Dermis microvascular lymphatic vessel endothelial cell (primary cell): ENCODE measurements at places on chromosomes 5 and 9.

DNA sequence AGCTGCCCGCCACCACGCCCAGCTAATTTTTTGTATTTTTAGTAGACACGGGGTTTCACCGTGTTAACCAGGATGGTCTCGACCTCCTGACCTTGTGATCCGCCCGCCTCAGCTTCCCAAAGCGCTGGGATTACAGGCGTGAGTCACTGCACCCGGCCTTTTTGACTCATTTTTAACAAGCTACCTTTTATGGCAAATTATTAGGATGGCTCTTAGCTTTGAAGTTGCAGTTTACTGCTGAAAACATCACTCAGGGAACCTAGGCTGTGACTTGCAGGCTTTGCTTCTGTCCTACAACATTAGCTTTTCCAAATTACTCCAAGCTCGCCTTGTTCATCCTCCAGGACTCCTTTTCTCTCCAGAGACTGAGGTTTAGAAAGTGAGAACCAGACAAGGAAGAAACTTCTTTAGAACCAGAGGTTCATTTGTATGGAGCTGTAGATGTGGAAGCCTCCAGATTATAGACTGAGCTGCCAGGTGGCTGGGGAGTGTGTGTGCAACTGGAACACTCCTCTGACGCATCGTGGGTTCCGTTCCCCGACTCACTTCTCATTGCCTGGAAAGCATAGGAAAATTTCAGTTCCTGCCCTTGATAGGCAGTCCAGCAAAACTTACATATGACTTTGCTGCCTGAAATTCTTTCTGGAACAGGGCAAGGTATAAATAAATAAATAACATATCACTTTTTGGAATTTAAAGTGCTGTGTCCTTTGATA lies 23.8 kb upstream of the SPTAN1 start:
- DNase-seq = peak; percentile 85

- DNase-seq = no peak
Observed at GRCh38 chr9:27537027-27537435, 7.4 kb upstream of the MOB3B start.

DNA sequence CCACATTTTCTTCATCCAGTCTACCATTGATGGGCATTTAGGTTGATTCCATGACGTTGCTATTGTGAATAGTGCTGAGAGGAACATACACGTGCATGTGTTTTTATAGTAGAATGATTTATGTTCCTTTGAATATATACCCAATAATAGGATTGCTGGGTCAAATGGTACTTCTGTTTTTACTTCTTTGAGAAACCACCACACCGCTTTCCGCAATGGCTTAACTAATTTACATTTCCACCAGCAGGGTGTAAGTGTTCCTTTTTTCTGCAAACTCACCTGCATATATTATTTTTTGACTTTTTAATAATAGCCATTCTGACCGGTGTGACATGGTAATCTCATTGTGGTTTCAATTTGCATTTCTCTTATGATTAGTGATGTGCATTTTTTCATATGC lies 82.2 kb upstream of the RFX3 start:
- DNase-seq = no peak

- no peak for DNase-seq
Observed at GRCh38 chr5:58076483-58077257, 383.2 kb downstream of the PLK2 start.

GRCh38 chr5:28855626-28856025 lies 1817.2 kb upstream of the CDH9 start:
- no peak for DNase-seq

GRCh38 chr9:34506623-34507022 lies 16.2 kb downstream of the ENHO start:
- DNase-seq = no peak

DNA sequence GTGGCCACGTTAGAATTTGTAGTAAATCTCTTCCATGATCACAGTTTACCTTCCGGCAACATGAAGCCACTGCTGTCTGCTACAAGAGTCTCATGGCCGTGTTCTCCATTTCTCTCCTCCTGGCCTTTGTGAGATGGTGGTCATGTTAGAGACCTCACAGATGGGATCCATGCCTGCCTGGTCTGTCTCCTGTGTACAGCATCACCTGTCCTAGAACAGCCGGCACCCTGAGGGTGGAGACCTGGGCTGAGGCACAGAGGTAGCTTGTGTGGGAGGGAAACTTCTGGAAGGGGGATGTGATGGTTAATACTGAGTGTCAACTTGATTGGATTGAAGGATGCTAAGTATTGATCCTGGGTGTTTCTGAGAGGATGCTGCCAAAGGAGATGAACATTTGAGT lies 3.1 kb upstream of the FCN2 start:
- no peak for DNase-seq

DNA sequence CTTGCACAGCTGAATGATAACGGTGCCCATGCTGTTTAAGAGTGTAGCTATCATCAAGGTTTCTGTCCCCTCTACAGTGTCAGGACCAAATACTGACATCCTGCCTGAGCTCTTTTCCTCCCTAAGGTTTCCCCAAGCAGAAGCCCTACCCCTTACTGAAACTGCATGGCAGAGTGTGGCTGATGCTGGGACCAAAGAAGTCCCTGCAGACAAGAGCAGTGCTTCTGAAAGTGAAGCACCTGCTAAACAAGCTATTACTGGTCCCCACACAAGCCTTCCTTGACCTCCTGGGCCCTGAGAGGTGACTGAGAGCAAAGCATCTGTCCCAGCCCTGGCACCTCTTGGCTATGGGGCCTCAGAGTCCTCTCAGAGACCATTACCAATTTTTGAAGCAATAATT lies 56.1 kb downstream of the CFAP90 start:
- no peak for DNase-seq

DNA sequence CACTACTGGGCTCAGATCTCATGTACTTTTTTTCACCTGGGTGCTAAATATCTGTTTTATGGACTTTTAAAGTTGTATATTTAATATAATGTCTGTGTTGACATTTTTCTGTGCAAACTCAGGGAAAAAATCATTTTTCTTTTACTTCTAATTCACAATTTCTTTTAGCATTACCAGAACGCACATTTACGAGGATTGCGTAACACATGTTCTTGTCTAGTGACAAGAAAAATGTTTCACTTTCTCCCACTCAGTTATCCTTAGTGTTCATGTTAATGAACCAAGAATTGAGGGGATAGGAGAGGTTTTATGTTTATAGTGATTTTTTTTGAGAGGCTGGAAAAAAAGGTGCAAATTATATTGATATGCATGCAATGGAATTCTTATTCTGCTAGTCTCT lies 86.3 kb upstream of the PJA2 start:
- DNase-seq = no peak

- DNase-seq = no peak
Observed at GRCh38 chr5:112584781-112585180, 152.9 kb upstream of the APC start.

GRCh38 chr5:160250826-160251225 lies 21.5 kb downstream of the FABP6 start:
- DNase-seq = no peak

- no peak for DNase-seq
Observed at GRCh38 chr9:82206946-82207345, 218.4 kb downstream of the SPATA31D1 start.

DNA sequence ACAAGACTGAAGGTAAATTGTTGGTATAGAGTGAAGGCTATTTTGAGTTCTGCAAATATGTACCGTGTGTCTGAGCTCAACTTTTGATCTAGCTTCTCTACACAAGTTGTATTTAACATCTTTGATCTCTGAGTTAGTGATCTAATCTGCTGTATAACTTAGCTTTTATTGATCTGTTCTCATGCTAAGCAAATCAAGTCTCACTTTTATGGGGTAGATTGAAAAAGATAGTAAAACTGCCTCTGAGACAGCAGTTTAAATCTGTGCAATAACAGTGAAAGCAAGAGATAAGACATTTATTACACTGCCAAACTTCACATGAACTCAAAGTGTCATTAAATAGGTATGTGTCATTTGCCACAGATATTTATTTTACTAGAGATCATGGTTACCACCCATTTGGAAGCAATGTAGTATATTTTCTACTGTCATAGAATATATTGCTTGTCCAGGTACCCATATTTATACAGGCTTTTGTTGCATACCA lies 477.3 kb downstream of the ISL1 start:
- DNase-seq = no peak

GRCh38 chr9:3074247-3074646 lies 230.4 kb upstream of the PUM3 start:
- no peak for DNase-seq

- no peak for DNase-seq
Observed at GRCh38 chr9:214648-215493, at the start of gene DOCK8. Gene DOCK8, plus strand, starts transcription at chr9:214865. Its CDS starts 112 bp downstream, at chr9:214977.

DNA sequence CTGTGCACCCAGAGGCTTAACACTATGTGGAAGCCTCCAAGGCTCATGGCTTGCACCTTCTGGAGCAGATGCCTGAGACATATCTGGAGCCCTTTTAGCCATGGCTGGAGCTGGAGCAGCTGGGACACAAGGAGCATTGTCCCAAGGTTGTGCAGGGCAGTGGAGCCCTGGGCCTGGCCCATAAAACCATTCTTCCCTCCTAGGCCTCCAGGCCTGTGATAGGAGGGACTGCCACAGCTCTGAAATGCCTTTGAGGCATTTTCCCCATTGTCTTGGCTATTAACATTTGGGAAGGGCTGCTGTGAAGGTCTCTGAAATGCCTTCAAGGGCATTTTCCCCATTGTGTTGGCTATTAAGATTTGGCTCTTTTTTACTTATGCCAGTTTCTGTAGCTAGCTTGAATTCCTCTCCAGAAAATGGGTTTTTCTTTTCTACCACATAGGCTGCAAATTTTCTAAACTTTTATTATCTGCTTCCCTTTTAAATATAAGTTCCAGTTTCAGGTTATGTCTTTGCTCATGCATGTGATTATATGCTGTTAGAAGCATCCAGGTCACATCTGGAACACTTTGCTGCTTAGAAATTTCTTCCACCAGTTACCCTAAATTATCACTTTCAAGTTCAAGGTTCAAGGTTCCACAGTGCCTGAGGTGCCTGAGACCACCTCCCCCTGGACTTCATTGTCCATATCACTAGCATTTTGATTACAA lies 221.2 kb downstream of the ADAMTSL1 start:
- DNase-seq = no peak

GRCh38 chr5:139379626-139380449 lies 3.3 kb downstream of the SLC23A1 start:
- no peak for DNase-seq
